ENCODE measurements at places on chromosomes 7 and 10. TPM values are rescaled to one million over a fixed set of nuclear protein-coding genes. Genes with fewer than 3 reads are reported as not detected.

SEMA4G gene
- total RNA-seq, result 6.6 TPM

DNA sequence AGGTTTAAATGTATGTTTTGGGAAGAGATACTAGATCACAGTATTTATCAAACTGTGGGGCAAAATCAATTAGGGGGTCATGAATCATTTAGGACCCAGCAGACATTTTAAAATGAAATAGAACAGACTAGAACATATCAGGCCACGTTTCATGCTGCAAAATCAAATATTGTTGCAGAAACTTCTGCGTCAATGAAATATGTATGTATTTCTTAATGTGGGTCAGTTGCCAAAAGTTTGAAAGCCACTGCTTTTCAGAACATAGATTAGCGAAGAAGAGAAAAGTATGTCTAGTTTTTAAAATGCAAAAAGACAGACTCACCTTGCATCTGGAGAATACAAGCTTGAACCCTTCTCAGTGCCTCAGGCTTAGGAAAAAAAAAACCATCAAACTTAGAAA is 102.7 kb upstream of the BMPER start:
- DNase-seq, result no peak

ARHGEF5 gene
- total RNA-seq, result 8.7 TPM

DNA sequence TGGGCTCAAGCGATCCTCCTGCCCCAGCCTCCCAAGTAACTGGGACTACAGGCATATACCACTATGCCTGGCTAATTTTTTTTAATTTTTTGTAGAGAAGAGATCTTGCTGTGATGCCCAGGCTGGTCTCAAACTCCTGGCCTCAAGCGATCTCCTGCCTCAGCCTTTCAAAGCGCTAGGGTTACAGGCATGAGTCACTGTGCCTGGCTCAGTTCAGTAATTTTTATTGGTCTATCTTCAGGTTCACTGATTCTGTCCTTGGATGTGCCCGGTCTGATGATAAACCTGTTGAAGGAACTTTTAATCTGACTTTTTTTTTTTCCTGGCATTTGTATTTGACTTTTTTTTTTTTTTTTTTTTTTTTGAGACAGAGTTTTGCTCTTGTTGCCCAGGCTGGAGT is 40.1 kb upstream of the STRIP2 start:
- peak; percentile 62 for DNase-seq

DNA sequence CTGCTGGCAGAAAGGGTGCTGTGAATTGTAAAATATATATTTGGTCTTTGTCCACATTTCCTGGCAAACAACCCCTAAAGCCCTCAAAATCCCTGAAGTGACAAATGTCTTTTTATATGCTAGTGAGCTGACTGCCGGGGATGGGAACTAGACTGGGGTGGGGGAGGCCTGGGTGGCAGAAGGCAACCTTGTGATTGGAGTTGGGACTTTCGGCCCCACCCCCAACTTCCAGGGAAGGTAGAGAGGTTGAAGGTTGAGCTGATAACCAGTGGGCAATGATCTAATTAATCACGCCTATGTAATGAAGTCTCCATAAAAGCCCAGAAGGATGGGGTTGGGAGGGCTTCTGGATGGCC is 2.7 kb downstream of the EPHA1 start:
- DNase-seq, result no peak

DNA sequence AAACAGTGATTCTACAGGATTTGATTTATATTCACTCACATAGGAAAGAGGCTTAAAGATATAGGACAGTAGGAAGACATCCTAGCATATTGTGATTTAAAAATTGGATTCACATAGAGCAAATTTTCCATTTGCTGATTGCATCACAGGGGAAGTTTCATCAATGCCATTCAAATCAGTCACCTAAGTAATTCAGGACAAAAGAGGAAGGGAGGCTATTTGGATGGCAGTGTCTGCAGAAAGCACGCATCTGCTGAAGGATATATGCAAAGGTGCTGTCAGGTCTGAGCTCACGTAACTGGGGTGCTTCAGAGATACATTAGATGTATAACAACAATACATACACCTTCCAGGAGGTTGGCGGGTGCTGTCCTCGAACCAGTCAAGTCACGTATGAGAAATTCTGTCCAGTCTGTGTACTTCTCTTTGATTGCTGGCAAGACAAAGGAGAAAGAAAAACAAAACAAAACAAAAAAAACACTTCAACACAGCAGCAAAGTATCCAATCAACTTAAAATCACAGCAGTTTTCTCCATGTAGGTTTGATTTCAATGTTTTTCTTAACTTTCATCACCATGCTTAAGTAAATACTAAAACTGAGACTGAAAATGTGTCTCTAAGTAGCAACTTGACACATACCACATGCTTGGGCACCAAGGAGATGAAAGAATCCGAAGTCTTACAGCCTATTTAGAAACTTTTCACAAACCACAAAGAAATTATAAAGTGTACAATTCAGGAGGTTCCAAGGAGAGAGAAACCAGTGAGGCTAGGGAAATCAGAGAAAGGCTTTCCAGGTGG is 125.1 kb downstream of the SFMBT2 start:
- DNase-seq, result no peak
